ENCODE measurements at places on chromosomes 12 and 14.

GRCh38 chr14:73661872-73662271, 17.1 kb downstream of the DNAL1 start:
- no peak for DNase-seq

GRCh38 chr12:108399514-108399913, 60.4 kb upstream of the CMKLR1 start:
- no peak for DNase-seq

- DNase-seq = no peak
These were observed 1.2 kb upstream of the GOLGA5 start for GRCh38 chr14:92792885-92793284.

DNA sequence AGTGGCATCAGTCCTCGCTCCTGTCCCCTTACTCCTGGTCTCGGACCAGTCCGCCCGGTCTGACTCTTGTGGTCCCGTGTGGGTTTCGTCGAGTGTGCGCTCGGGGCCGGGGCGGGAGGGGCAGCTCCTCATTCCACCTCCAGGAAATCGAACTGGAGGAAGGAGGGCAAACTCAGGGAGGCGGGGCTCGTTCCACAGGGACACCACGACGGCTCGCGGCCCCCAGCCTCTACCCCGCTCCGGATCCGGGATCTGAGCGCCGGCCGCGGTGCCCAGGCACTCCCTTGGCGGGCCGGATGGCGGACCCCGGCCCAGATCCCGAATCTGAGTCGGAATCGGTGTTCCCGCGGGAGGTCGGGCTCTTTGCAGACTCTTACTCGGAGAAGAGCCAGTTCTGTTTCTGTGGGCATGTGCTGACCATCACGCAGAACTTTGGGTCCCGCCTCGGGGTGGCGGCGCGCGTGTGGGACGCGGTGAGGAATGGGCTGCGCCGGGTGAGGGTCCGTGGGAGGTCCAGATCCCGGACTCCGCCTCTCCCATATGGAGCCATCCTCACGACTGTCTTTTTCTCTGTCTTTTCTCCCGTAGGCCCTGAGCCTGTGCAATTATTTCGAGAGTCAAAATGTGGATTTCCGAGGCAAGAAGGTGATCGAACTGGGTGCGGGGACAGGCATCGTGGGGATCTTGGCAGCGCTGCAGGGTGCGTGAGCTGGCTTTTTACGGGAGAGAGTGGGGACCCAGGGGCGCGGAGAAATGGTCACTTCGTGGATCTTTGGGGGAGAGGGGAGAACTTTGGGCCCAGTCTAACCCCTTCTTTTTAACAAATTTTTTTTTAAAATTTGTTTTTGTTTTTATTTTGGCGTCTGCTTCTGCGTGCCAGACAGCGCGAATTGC, at the start of gene EEF1AKMT3:
TSS of gene EEF1AKMT3 (plus strand) at position 186 of the 894 bp plus-strand sequence. CDS start at position 297, 111 bp downstream.
- no peak for DNase-seq

- no peak for DNase-seq
These were observed 24.6 kb downstream of the GPR65 start for GRCh38 chr14:88029500-88029899.

DNA sequence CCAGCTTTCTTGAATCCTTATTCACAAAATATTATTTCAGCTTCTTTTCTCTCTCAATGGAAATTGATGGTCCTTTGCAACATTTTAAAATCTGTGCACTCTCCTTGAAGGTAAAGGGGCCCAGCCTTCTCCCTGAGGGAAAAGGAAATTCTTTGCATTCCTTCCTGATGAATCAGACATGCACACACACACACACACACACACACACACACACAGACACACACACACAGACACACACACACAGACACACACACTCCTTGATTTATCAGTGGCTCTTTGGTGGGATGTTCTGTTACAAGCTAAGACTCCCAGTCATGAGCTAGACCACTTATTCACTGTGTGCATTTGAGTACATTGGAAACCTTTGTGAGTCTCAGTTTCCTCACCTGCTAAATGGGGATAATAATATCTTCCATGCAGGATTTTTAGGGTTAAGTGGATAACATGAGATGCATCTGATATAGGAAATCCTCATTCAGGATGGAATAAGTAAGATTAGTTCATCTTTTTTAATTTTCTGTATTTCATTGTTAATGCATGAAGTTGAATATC, 45.1 kb upstream of the HMGA2 start:
- DNase-seq = peak; percentile 49

DNA sequence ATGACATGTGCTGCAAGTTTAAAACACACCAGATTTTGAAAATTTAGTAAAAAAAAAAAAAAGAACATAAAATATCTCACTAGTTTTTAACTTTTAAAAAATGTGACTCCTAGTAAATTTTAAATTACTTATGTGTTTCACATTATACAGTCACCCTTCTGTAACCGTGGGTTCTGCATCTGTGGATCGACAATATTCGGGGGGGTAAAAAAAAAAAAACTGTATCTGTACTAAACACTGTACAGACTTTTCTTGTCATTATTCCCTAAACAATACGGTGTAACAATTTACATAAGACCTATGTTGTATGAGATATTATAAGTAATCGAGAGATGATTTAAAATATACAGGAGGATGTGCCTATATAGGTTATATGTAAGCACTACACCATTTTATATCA, 3.2 kb downstream of the DDX24 start:
- no peak for DNase-seq

DNA sequence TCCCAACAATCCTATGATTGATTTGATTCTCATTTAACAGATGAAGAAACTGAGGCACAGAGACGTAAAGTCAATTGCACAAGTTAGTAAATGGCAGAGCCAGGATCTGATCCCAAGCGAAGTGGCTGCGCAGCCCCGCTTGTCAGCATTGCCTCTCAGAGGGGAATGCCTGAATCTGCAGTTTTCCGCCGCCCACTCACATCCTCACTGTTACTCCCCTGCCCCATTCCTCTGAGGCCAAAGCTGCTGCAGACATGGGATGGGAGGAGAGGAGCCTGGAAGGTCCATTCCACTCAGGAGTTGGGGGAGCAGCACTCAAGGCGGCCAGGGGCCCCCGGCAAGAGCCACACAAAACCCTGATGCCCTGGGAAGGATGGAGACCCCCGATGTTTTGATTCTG, 1.0 kb downstream of the NRIP2 start:
- no peak for DNase-seq

DNA sequence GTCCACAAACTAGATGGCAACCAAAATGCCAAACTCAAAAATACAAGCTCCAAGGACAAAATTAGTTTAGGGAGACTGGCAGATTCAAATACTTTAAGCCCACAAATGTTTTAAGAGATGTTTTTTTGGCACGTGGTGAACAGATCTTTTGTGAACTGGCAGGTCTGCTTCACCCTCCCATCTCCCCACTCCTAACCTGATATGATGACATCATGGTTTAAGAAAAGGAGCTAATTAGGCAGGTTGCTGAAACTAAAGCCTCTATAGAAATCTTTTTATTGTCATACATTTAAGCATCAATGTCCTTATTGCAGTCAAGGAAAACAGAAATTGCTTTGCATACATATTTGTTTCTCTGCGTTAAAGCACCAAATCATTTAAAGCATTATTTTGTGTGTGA, 5.8 kb downstream of the LRIG3 start:
- no peak for DNase-seq

DNA sequence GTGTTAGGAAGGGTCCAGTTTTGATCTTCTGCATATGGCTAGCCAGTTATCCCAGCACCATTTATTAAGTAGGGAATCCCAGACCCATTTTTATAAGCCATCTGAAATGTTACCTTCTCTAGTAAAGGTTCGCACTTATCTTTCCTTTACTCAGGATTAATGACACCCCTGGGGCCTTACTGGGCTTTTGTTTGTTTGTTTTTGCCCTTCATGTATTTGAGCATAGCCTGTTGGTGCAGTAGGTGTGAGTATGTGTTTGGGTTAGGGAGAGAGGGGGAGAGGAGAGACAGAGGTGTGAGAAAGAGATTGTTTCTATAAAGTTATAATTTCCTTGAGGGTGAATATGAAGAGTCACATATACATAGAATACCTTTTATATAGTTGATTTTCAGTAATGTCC, 96.9 kb downstream of the AKAP6 start:
- no peak for DNase-seq

GRCh38 chr12:49019443-49020324, 1.1 kb upstream of the PRKAG1 start:
- DNase-seq = no peak

DNA sequence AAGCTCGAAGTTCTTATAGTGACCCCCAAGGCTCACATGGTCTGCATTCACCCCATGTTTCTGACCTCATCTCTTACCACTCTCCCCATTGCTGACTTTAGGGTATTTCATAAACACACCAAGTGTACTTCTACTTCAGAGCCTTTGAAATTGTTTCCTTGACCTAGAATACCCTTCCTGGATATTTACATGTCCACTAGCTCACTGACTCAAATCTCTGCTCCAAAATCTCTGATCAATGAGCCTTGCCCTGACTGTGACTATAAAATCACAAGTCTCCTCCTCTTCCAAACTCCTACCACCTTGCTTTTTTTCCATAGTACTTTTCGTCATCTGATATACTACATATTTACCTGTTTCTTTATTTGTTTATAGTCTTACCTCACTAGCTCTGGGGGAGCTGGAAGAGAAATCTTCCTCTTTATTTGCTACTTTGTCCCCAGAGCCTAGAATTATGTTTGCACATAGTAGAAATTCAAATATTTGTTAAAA, 105.1 kb downstream of the RMST start:
- DNase-seq = no peak

DNA sequence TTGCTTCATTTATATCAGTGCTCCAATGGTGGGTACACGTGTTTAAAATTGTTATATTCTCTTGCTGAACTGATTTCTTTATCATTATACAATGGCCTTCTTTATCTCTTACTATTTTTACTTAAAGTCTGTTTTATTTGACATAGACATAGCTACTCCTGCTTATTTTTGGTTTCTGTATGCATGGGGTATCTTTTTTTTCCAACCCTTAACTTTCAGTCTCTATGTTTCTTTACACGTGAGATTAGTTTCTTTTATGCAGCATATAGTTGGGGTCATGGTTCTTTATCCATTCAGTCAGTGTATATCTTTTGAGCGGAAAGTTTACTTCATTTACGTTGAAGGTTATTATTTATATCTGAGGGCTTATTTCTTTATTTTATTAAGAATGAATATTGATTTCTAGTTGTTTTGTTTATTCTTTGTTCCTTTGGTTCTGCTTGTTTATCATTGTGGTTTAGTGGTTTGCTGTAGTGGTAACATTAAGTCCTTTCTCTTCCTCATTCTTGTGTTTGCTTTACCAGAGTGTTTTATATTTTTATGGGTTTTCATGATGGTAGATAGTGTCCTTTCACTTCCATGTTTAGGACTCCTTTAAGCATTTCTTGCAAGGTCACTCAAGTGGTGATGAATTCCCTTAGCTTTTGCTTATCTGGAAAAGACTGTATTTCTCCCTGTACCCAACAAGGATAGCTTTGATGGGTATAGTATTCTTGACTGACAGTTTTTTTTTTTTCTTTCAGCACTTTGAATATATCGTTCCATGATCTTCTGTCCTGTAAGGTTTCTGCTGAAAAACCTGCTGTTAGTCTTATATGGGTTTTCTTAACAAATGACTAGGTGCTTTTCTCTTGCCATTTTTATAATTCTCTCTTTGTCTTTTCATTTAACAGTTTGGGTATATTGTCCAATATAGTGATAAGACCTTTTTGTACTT, 38.3 kb upstream of the FAR2 start:
- no peak for DNase-seq

DNA sequence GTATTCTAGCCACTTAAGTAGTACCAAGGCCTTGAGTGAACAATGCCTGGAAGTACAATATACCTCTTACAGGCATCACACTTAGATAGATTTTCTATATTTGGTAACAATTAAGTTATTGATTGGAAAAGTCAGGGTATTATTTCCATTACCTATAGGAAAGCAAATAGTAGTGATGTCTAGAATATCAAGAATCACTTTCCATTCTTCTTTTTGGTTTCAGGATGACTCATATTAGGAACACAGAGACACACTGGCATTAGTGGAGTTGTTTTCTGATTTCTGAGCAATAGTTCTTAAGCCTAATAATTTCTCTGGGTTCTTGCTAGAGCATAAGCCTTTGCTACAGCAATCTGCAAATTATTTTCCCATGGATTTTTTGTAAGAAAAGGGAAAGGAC, 1640.0 kb upstream of the SEL1L start:
- no peak for DNase-seq

Measured in fibroblast of skin of left quadriceps (primary cell).